Fibroblast of the conjunctiva (primary cell): ENCODE measurements at places on chromosomes 11 and 22.

DNA sequence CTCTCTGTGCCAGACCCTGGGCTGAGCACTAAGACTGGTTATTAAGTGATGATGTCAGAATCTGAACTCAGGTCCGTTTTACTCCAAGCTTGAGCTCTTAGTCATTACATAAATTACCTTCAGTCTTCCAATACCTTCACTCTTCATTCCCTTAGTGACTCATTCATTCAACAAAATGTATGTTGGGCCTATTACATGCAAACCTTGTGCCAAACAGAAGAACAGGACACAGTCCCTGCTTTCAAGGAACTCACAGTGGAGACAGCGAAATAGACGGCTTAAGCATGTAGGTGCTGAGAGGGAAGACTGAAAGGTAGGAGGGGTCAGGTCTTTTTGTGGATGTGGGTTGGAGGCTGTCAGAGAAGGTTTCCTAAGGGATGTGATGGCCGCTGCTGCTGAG lies 3.3 kb downstream of the KCTD14 start:
- no peak for DNase-seq

GRCh38 chr22:24424001-24424900 lies 3.1 kb upstream of the ADORA2A start:
- no peak for DNase-seq

- DNase-seq, result no peak
These were observed 2.2 kb downstream of the PHF21B start for GRCh38 chr22:45007391-45008185.

GRCh38 chr11:116689413-116690127 lies 83.2 kb downstream of the BUD13 start:
- no peak for DNase-seq
